Subcutaneous preadipocyte (primary cell): ENCODE measurements at places on chromosomes 3 and 15. TPM values are rescaled to one million over a fixed set of nuclear protein-coding genes. Genes with fewer than 3 reads are reported as not detected.

Gene GOLGA8M
- total RNA-seq = 0.73 TPM in 1 of 2 replicates, not detected in the other

Gene GPR87
- not detected in 2 replicates for total RNA-seq

Gene POLR2H
- total RNA-seq = 60.4 and 80.8 TPM in 2 replicates

Gene LRRC31
- total RNA-seq = not detected in 2 replicates
